ENCODE measurements at places on chromosomes 2 and 18. TPM values are rescaled to one million over a fixed set of nuclear protein-coding genes. Genes with fewer than 3 reads are reported as not detected.

The MALL gene
- 42.0 TPM for total RNA-seq

The UGT1A5 gene
- not detected for total RNA-seq

The PDE1A gene
- 3.7 TPM for total RNA-seq

DNA sequence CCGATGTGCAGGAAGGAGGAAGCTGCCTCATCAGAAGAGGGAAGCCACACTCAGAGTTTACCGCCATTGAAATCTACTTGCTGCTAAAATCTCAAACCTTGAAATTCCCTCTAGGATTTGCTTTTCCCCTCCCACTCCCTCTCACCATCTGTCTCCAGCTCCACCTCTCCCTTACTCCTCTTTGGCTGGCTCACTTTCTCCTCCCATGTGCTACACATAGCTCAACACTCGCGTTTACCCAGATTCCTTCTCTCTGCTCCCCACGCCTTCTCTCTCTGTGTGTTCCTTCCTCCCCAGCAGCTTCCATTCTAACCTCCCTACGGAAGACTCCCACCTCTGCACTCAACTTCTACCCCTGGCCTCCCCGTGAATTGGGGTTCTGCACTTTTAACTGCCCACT lies 143.1 kb downstream of the DNER start:
- DNase-seq = no peak

The SERPINB11 gene
- total RNA-seq = not detected

The HAAO gene
- total RNA-seq = not detected

DNA sequence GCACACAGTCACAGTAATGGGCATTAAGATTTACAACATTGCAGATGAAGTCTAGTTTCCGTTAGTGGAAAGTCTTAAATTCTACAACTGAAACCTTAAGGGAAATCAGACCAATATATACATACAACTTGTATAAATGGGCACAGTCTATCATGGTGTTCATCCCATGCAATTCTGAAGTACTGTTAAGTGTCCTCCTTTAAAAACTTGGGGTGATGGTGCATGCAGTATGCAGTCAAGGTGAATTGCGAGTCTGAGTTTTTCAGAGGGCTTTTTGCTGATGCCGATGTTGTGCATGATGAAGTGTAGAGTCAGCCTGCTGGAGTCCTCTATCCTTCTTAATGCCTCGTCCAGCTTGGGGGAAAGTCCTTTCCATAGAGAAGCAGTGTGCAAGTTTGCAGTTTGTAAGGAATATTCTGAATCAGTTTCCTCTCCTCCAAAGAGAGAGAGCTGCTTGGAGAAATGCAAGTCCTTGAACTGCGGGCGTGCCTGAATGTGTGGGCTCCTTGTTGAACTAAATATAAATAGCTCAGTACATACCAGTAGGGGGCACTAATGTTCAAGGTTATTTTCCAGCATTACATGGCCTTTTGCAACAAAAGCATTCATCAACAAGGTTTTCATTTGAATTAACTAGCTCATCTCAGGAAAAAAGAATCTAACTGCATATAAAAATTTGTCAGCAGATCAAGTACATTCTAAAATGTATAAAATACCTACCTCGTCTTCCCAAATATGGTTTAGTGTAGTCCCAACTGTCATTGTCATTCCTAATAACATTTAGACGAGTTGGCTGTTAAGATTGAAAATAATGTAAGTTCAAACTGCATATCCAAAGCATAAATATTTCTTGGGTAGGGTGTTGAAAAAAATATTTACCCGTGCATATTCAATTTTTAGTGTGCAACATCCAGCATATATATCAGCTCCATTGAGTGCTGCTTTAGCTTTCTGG lies 21.3 kb downstream of the HNRNPLL start:
- DNase-seq = peak; percentile 69

The LRATD1 gene
- 0.57 TPM for total RNA-seq

DNA sequence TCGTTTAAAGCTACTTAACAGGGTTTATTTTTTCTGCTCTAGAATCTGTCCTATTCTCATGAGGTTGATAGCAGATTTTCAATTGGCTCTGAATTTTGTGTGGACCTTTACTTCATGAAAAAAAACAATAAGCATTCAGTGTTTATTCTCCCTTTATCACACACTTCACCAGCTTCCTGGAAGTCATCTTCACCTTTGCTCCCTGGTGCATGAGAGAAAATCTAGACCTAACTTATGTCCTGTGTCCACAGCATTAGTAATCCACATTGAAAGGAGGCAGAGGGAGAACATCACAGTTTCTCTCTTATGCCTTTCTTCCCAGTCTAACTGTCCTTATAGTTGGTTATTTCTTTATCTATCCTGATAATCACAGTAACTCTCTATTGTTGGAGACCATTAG lies 316.1 kb downstream of the PTH2R start:
- no peak for DNase-seq

GRCh38 chr2:85145116-85145820 lies 12.1 kb downstream of the TCF7L1 start:
- no peak for DNase-seq

DNA sequence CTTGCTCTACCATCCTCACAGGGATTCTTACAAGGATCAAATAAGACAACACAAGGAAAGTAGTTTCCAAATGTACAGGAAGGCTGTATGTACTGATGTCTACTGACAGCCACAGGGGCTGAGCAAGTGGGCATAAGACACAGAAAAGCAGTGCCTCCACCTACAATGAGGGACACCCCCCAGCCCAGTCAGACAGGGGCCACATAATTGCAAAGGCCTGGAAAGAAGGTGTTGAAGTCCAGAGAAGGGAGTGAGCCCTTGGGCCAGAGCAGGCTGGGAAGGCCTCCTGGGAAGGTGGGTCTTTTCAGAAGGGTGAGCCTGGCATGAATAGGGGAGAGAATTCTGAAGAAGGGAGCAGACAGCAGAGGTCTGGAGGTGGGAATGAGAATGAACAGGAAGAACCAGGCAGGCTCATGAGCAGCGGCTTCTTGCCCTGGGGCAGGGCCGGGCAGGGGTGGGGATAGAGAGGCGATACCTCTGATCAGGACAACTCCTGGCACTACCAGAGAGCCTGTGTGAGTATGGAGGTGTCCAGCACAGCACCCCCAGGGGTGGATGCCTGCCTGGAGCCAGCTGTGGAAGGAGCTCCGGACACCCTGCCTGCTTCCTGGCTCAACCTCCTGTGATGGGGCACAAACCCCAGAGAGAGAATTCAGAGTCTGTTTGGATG lies 30.1 kb downstream of the HS1BP3 start:
- DNase-seq = no peak

DNA sequence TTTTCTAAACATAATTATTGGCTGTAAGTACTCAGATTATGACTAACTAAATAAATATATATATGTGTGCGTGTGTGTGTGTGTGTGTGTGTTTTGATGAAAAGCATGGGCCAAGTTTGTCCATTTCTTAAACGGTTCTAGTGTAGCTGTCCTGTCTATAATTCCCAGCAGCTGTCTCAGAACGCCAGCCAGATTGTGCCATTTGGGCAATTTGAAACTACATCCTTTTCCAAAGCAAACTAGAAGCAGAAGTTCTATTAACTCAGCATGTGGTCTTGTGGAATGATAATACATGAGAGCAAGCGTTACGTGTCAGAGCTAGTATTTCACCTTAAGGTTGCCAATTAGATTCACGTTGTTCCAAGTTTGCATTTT lies 1.7 kb downstream of the ARHGAP28 start:
- peak; percentile 50 for DNase-seq

Data from M059J (cell line).